Hepatocyte (in vitro differentiated cells): ENCODE measurements at places on chromosomes 13 and 19. TPM values are rescaled to one million over a fixed set of nuclear protein-coding genes. Genes with fewer than 3 reads are reported as not detected.

DNA sequence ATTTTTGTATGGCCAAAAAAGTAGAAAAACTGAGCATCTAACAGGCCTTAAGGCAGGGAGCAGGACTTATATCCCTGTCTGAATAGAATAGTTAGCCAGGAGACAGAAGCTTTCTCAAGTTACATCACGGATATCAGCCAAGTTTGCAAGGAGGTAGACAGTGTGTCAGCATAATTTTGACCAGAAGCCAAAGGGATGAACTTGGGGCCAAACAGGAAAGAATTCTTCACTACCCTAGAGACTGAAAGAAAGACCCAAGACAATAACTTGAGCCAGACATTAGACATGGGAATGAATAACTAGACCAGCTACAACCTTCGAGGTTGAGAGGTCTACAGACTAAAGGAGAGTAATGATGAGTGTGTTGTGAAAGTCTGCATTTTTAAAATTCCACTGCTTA lies 48.1 kb upstream of the PCDH9 start:
- no peak overlapping the region for H3K4me3 ChIP-seq
- no peaks in the 10 kb centered on the region for H3K4me1 ChIP-seq
- no peaks in the 10 kb centered on the region for H3K36me3 ChIP-seq
- H3K27ac ChIP-seq, result no peak overlapping the region

- H3K27ac ChIP-seq, result no peak overlapping the region
- no peak for DNase-seq
- H3K4me3 ChIP-seq, result no peak overlapping the region
- no peaks in the 10 kb centered on the region for H3K27me3 ChIP-seq
These were observed 50.2 kb downstream of the ZNF146 start for GRCh38 chr19:36265064-36265463.

GRCh38 chr19:2327773-2328400 lies 499 bp downstream of the LSM7 start:
- DNase-seq, result peak; percentile 59
- H3K36me3 ChIP-seq, result no peaks in the 10 kb centered on the region
- H3K27ac ChIP-seq, result peak overlapping the region; percentile 72
- H3K4me1 ChIP-seq, result peaks cover 35% of the 10 kb centered on the region

GRCh38 chr19:45716359-45717130 lies 14.2 kb downstream of the FBXO46 start:
- DNase-seq, result peak; percentile 60
- peaks cover 11% of the 10 kb centered on the region for H3K4me1 ChIP-seq
- no peaks in the 10 kb centered on the region for H3K36me3 ChIP-seq
- H3K27me3 ChIP-seq, result no peaks in the 10 kb centered on the region
- H3K27ac ChIP-seq, result peak overlapping the region; percentile 86

DNA sequence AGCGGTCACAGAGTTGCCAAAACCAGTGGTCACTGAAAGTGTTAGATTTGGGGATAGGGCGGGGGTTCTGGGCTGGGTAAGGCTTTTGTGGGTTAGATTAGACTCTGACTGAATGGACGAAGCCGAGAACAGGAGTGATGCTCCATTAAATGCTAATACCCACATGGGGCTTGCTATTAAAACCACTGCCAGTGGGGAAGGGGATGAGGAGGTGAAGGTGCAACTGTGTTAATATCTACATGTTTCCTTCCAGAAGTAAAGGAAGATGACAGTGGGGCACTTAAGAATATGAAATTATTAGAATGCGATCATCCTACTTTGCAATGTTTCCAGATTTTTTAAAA lies 573 bp upstream of the ZNF614 start:
- no peaks in the 10 kb centered on the region for H3K27me3 ChIP-seq
- H3K4me1 ChIP-seq, result peaks cover 10% of the 10 kb centered on the region

GRCh38 chr19:3403489-3404323 lies 37.3 kb downstream of the NFIC start:
- no peaks in the 10 kb centered on the region for H3K36me3 ChIP-seq
- DNase-seq, result peak; percentile 87
- no peak overlapping the region for H3K4me3 ChIP-seq
- peak overlapping the region; percentile 98 for H3K27ac ChIP-seq

- H3K4me3 ChIP-seq, result no peak overlapping the region
- no peaks in the 10 kb centered on the region for H3K36me3 ChIP-seq
- no peak for DNase-seq
- H3K27ac ChIP-seq, result no peak overlapping the region
These were observed 108.2 kb downstream of the TNFSF13B start for GRCh38 chr13:108377646-108378206.

- peak overlapping the region; percentile 19 for H3K27ac ChIP-seq
- no peaks in the 10 kb centered on the region for H3K36me3 ChIP-seq
- H3K27me3 ChIP-seq, result no peaks in the 10 kb centered on the region
- DNase-seq, result no peak
These were observed 56.5 kb downstream of the KCTD12 start for GRCh38 chr13:76829572-76830327.

- H3K36me3 ChIP-seq, result no peaks in the 10 kb centered on the region
- H3K27ac ChIP-seq, result no peak overlapping the region
- no peaks in the 10 kb centered on the region for H3K4me1 ChIP-seq
- H3K4me3 ChIP-seq, result no peak overlapping the region
These were observed 226.3 kb downstream of the SLC7A1 start for GRCh38 chr13:29369060-29369743.

GRCh38 chr19:56348289-56348877 lies 33.7 kb upstream of the ZSCAN5A start:
- H3K27me3 ChIP-seq, result no peaks in the 10 kb centered on the region
- no peaks in the 10 kb centered on the region for H3K4me1 ChIP-seq
- no peak overlapping the region for H3K27ac ChIP-seq
- no peak for DNase-seq
- H3K4me3 ChIP-seq, result no peak overlapping the region

DNA sequence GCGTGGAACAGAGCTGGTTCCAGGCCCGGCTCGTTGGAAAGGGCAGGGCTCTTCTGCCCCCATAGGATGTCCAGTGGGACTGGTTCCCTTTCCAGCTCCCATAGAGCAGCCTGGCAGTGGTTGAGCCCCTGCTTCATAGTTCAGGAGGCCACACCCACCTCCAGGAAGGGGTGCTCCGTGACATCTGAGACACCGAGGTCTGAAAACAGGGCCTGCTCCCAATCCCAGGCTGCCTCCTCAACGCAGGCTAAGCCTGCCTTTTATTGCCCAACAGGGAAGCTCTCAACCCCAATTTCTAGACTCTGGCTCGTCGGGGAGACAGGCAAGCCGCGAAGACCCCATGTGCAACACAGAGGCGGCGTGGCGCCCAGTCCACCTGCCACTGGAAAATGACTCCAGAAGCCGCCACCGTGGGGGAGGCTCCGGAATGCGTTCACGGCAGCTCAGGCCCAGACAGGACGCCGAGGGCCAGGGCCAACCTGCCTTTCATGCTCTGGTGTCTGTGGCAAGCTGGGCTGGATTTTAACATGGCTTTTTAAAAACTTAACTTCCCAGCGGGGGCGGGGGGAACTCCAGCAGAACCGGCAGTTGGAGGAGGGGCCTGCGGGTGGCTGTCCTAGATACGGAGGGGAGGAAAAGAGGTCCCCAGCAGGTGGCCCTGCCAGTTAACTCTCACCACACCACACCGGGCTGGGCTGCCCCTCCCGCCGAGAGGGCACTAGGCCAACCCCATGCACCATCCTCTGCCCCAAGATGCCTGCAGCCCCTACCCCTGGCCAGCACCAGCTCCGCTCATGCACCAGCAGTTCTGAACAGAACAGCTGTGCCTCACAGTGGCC lies 17.9 kb upstream of the TINCR start:
- peaks cover 7% of the 10 kb centered on the region for H3K4me1 ChIP-seq
- H3K4me3 ChIP-seq, result no peak overlapping the region
- H3K27me3 ChIP-seq, result no peaks in the 10 kb centered on the region
- no peak for DNase-seq

- no peaks in the 10 kb centered on the region for H3K36me3 ChIP-seq
- no peak overlapping the region for H3K27ac ChIP-seq
- H3K4me3 ChIP-seq, result no peak overlapping the region
- no peaks in the 10 kb centered on the region for H3K27me3 ChIP-seq
- DNase-seq, result no peak
- no peaks in the 10 kb centered on the region for H3K4me1 ChIP-seq
These were observed 6.4 kb upstream of the EFNB2 start for GRCh38 chr13:106541826-106542225.

GRCh38 chr19:11227195-11227886 lies 12.1 kb upstream of the ANGPTL8 start:
- H3K27me3 ChIP-seq, result no peaks in the 10 kb centered on the region
- DNase-seq, result no peak
- H3K36me3 ChIP-seq, result no peaks in the 10 kb centered on the region
- H3K4me1 ChIP-seq, result no peaks in the 10 kb centered on the region
- H3K27ac ChIP-seq, result no peak overlapping the region

DNA sequence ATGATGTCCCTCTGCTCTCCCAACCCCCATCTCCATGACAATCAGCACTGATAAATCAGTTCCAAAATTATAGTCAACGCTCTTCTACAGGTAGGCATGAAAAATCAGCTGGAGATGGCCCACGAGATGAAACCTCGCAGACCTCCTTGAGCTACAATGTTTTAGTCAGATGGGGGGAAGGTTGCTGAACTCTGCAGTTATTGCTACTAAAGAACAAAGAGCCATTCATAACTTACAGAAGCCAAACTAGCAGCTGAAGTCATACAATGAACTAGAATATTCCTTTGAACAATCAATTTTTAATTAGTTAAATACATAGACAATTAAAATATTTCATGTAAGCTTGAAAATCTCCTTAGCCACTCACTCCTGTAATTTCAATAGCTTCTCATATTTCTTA lies 179.2 kb downstream of the NHLRC3 start:
- H3K27ac ChIP-seq, result no peak overlapping the region
- no peaks in the 10 kb centered on the region for H3K36me3 ChIP-seq
- H3K4me3 ChIP-seq, result no peak overlapping the region
- no peaks in the 10 kb centered on the region for H3K4me1 ChIP-seq

DNA sequence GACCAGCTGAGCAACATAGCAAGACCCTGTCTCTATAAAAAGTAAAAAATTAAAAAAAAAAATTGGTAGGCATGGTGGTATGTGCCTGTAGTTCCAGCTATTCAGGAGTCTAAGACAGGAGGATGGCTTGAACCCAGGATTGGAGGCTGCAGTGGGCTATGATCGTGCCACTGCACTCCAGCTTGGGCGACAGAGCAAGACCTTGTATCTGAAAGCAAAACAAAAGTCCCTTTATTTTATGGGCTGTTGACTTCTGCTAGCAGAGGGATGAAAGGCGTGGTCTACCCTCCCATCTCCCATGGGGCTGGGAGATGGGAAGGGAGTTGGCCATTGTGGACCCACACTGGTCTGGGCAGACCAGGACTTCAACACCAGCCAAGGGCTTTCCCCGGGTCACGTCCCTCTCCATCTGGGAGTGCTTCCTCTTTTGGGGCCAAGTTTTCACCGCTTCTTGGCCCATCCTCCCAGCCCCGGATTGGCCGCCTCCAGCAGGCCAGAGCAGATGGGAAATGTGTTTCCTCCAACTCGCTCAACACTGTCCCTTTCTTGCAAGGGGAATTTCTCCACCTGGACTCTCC lies 2.2 kb upstream of the TNFSF9 start:
- no peak for DNase-seq
- H3K27me3 ChIP-seq, result peaks cover 19% of the 10 kb centered on the region
- no peak overlapping the region for H3K4me3 ChIP-seq
- peaks cover 6% of the 10 kb centered on the region for H3K4me1 ChIP-seq
- H3K27ac ChIP-seq, result no peak overlapping the region
- H3K36me3 ChIP-seq, result no peaks in the 10 kb centered on the region

DNA sequence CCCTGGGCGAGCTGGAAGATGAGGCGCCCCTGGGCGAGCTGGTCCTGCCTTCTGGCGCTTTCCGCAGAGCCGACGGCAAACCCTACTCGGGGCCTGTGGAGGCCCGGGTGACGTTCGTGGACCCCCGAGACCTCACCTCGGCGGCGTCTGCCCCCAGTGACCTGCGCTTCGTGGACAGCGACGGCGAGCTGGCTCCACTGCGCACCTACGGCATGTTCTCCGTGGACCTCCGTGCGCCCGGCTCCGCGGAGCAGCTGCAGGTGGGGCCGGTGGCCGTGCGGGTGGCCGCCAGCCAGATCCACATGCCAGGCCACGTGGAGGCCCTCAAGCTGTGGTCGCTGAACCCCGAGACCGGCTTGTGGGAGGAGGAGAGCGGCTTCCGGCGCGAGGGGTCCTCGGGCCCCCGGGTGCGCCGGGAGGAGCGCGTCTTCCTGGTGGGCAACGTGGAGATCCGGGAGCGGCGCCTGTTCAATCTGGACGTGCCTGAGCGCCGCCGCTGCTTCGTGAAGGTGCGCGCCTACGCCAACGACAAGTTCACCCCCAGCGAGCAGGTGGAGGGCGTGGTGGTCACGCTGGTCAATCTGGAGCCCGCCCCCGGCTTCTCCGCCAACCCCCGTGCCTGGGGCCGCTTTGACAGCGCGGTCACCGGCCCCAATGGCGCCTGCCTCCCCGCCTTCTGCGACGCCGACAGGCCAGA lies 6.3 kb downstream of the CILP2 start:
- no peaks in the 10 kb centered on the region for H3K4me1 ChIP-seq
- no peaks in the 10 kb centered on the region for H3K36me3 ChIP-seq
- H3K4me3 ChIP-seq, result no peak overlapping the region
- no peak for DNase-seq
- H3K27me3 ChIP-seq, result no peaks in the 10 kb centered on the region

DNA sequence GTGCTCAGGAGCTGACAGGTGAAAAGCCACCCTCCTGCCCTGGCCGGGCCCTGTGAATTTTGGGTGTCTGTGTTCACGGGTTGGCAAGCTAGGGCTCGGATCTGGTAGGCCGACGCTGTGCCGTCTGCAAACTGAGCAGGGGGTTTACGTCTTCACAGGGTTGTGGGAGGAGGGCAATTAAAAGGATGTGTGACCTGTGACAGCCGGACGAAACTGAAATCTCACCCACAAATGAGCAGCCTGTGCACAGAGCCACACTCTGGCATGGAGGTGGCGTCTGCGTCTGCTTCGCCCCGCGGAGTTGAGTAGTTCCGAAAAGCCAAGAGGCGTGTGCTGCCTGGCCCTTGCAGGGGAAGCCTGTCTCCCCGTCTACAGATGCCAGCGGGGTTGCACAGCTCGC lies 117.3 kb downstream of the KDM4B start:
- H3K4me1 ChIP-seq, result peaks cover 6% of the 10 kb centered on the region
- no peak overlapping the region for H3K4me3 ChIP-seq
- no peaks in the 10 kb centered on the region for H3K27me3 ChIP-seq
- no peak overlapping the region for H3K27ac ChIP-seq
- DNase-seq, result no peak

GRCh38 chr13:41034881-41035280 lies 15.8 kb upstream of the ELF1 start:
- no peak overlapping the region for H3K27ac ChIP-seq
- DNase-seq, result no peak
- no peaks in the 10 kb centered on the region for H3K4me1 ChIP-seq

DNA sequence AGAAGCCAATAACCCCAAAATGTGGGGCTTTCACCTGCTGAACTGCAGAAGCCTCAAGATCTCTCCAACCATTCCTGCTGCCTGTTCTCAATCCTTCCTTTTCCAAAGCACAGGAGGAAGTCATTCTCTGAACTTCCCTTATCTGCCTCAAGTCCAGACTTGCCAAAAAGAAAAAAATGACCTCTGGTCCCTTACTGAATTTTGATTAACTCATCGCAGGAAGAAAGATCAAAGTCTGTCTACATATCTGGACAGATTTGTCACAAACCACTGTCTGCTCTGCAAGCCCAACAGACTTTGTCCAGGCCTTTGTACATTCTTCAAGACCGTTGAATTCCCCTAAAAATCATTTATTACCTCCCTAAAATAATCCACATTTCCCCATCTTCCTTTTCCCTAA lies 126.5 kb upstream of the NBEA start:
- no peak for DNase-seq
- H3K27me3 ChIP-seq, result no peaks in the 10 kb centered on the region
- H3K4me1 ChIP-seq, result peaks cover 12% of the 10 kb centered on the region

The SYNGR4 gene
- total RNA-seq, result not detected in 2 replicates

The MTIF3 gene
- total RNA-seq, result 66.7 and 82.3 TPM in 2 replicates

The LRCH1 gene
- 14.1 and 16.3 TPM in 2 replicates for total RNA-seq

The PTPRH gene
- total RNA-seq, result 30.9 and 31.5 TPM in 2 replicates

The PRR22 gene
- 0.13 and 1.2 TPM in 2 replicates for total RNA-seq

The PCDH17 gene
- 10.2 and 10.3 TPM in 2 replicates for total RNA-seq

The ALOX5AP gene
- total RNA-seq, result 3.3 and 7.5 TPM in 2 replicates

The ZNF471 gene
- total RNA-seq, result 1.8 and 2.1 TPM in 2 replicates

The ZAR1L gene
- total RNA-seq, result not detected in 2 replicates

The PROSER3 gene
- total RNA-seq, result 3.7 and 12.2 TPM in 2 replicates

The ZNF497 gene
- total RNA-seq, result 1.5 and 1.6 TPM in 2 replicates
